Right renal pelvis (tissue), 4 donors: ENCODE measurements at places on chromosomes 1 and 21.

DNA sequence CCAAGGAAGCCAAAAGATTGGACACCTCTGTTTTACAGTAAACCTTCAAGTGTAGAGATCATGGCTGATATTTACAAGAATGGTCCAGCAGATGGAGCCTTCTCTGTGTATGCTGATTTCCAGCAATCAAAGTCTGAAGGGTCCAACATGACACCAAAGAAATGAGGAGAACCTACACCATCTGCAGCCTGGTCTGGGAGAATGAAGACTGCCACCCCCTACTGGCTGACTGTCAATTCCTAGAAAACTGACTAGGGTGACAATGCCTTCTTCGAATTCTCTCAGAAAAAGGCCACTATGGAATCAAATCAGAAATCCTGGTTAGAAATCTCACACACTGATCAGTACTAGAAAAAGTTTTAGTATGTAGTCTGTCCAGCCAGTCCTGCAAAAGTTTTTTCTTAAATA, 83.3 kb downstream of the CDC42BPA start:
- peak; percentile 8 for DNase-seq

- no peak for DNase-seq
These were observed 6.0 kb downstream of the TENT5B start for GRCh38 chr1:27006683-27007082.

- no peak for DNase-seq
These were observed 109.9 kb upstream of the IFFO2 start for GRCh38 chr1:19066248-19066873.

DNA sequence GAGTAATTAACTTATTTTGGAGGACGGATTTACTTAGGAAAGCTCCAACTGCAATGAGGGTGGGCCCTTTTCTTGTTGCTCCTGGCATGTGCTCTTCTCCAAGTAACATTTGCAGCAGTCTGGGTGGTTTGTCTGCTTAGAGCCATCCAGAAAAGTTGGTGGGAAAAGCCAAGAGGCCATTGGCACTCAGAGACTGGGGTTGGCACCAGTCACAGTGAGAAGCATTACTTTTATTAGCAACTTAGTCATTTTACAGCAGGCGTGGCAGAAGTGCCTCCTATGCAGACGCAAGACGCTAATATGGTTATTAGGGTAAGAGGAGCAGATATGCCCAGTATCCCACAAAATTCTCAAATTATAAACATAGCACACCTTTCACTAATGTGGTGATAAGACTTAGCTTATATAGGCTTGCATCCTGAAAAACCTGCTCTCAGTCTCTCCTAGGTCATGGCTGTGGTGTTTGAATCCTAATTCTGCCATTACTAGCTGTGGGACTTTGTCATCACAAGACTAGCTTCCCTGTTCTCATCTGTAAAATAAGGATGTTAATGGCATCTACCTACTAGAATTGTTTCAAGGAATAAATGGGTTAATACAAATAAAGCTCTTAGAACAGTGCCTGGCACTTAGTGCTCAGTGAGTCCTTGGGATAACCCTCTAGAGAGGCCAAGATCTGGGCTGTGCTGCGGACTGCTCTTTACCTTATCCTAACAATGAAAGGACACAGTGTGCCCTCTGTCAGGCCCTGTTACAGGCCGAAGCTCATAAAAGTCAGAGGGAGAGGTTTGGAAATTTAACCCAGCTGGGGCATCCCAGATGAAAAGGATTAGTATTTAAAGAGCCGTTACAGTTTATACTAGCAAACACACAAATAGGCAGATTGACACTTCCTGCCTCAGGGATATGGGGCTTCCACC, 154.6 kb downstream of the ROR1 start:
- DNase-seq: no peak

- DNase-seq: no peak
These were observed 41.8 kb downstream of the AJAP1 start for GRCh38 chr1:4696161-4696745.

GRCh38 chr1:21861602-21862429, 49.8 kb downstream of the LDLRAD2 start:
- no peak for DNase-seq

- DNase-seq: no peak
These were observed 462.6 kb upstream of the ADGRL4 start for GRCh38 chr1:79469139-79469538.

DNA sequence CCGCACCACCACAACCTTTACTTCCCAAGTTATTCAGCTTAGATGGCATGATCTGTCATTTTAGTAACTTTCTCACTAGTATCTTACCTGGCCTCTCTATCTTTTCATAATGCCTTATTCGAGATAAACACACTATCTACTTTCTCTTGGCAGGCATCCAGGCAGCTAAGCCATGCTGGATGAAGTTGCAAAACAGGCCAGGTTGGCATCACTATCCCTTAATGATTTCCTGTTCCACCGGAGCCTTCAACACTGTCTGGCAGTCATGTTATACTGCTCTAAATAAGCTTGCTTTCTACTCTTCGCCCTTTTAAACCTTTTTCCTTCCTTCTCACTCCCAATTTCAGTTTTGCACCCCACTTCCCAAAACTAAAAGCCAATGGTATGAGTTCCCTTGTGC, 12.0 kb upstream of the KCNH1 start:
- DNase-seq: no peak

DNA sequence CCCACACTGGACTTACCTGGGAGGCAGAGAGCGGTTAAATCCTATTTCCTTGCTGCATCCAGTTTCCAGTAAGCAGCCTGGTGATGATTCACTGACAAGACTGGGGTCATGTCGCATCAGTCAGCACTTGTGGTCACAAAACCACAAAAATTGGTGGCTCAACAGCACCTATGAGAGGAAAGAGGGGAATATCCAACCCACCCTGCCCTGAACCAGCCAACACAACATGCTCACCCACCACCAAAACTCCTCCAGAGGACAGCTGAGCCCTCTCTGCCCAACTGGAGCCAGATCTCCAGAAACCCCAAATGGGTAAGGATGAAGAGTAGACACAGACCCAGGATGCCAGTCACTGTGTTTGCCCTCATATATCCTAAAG, 64.0 kb downstream of the CD46 start:
- no peak for DNase-seq

- DNase-seq: no peak
These were observed 349.6 kb downstream of the PTBP2 start for GRCh38 chr1:97071173-97071572.

DNA sequence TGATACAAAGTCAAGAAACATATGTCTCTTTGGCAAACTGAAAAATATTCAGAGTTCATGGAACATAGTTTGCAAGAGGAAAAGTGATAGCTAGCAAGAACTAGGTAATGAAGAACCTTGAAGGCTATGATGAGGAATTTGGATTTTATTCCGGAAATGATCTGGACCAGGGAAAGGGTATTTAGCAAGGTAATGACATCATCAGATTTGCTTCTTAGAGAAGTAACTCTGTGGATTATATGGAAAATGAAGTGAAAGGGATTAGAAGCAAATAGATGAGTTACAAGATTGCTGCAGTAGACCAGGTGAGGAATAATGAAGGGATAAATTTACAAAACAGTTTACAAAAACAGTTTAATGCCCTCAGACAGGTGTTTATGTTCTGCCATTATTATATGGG, 197.3 kb downstream of the RASAL2 start:
- DNase-seq: no peak

DNA sequence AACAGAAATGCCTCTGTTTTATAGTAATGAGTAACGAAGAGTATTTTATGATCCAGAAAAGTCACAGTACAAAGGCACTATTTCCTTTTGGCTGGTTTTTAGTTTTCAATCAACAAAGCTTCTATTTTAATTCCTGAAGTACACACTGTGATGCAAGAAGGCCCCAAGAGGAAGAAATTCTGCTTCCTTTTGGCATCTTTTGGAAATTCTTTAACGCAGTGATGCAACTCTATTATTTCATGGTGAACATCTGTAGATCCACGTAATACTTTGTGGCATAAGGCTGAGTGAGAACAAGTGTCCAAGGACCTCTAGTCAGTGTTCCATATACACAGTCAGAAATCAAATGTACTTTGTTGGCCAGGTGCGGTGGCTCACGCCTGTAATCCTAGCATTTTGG, 137.5 kb downstream of the TGFB2 start:
- no peak for DNase-seq

DNA sequence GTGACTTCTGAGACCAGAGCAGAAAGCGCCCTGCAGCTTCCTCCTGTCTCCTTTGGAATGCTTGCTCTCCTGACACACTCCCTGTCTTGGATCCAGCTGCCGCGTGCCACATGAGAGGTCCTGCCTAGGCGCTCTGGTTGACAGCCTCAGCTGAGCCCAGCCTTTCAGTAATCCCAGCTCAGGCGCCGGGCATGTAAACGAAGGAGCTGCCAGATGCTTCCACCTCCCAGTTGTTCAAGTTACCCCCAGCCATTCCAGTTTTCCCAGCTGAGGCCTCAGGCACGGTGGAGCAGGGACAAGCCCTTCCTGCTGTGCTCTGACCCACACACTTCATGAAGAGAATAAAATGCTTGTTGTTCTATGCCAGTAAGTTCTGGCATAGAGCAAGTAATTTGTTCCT, 14.3 kb upstream of the CD34 start:
- DNase-seq: no peak

DNA sequence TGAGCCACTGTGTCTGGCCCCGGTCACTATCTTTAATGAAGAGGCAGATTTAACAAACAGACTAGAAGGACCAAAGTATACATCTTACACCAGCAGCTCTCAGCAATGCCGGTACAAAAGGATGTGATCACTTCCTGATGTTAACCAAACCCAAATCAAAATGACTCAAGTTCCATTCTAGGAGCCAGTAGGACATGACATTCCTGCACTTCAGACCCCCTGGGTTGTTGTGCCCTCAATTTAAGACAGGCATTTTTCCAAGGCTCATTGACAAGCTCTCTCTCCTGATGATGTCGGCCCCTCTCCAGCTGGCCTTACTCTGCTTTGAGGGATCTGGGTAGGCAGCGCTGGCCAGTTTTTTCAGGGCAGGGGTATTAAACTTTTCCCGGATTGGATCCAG, 35.1 kb downstream of the YARS1 start:
- no peak for DNase-seq

GRCh38 chr1:248215880-248216279, 15.3 kb upstream of the OR2M4 start:
- no peak for DNase-seq

- DNase-seq: no peak
These were observed 45.3 kb upstream of the MTF2 start for GRCh38 chr1:93033785-93034184.
